ENCODE measurements at places on chromosomes 13 and 19.

GRCh38 chr19:1355568-1356507 lies 27.9 kb upstream of the NDUFS7 start:
- peak; percentile 13 for DNase-seq

- DNase-seq: no peak
These were observed 103.8 kb downstream of the LRCH1 start for GRCh38 chr13:46656786-46657185.

- no peak for DNase-seq
These were observed 40.8 kb downstream of the SLITRK5 start for GRCh38 chr13:87712012-87712411.

- peak; percentile 70 for DNase-seq
These were observed 2.9 kb downstream of the CGB3 start for GRCh38 chr19:49020931-49021895.

Measured in fibroblast of mammary gland (primary cell).